ENCODE measurements at places on chromosomes 5 and 9.

DNA sequence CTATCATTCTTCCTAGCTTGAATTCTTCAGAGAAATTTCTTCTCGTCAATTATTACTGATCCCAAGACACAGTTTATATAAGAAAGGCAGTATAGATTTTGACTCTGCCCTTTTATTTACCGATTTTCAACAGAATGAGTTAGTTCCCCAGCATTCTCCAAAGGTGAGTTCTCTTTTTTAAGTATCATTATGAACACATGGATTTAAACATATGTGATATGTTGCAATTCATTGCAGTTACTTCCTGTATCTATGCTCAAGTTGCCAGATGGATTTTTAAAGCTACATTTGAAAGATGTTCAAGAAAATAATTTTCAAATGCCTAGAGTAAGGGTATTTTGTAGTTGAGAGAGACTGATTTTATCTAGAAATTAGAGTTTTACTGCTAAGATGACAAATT lies 8.4 kb downstream of the WDR41 start:
- no peak for DNase-seq

DNA sequence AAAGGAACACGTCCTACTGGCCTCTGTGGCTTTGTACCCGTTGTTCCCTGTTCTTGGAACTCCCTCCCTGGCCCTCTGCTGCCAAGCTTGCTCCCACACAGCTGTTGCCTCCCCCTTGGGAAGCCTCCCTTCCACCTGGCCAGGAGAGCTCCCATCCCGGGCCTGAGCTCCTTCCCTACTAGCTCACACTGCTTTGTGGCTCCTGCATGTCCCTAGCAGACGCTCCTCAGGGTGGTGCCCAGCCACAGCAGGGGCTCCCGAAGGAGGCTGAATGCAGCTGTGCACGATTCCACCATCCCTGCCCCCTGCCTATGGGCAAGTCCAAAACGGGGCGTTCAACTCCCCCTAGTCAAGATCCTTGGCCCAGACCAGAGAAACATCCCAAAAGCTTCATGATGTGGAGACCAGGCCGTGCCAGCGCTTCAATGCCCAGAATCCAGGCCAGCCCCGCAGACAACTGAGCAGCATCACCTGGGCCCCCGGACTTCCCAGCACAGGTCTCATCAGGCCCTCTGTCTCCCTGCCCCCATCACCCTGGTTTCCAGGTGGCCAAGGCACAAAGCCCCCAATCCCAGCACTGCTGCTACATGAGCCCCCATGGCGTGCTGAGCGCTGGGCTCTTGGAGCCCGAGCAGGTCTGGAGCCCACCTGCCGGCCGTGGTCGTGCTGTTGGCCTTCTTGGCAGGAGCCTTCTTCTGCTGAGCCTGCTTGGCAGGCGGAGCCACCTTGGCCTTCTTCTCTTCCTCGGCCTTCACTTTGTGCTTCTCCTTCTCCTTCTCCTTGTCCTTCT lies 14.3 kb downstream of the BRD3OS start:
- DNase-seq: no peak

GRCh38 chr9:20148416-20148815 lies 359.6 kb upstream of the SLC24A2 start:
- DNase-seq: no peak

DNA sequence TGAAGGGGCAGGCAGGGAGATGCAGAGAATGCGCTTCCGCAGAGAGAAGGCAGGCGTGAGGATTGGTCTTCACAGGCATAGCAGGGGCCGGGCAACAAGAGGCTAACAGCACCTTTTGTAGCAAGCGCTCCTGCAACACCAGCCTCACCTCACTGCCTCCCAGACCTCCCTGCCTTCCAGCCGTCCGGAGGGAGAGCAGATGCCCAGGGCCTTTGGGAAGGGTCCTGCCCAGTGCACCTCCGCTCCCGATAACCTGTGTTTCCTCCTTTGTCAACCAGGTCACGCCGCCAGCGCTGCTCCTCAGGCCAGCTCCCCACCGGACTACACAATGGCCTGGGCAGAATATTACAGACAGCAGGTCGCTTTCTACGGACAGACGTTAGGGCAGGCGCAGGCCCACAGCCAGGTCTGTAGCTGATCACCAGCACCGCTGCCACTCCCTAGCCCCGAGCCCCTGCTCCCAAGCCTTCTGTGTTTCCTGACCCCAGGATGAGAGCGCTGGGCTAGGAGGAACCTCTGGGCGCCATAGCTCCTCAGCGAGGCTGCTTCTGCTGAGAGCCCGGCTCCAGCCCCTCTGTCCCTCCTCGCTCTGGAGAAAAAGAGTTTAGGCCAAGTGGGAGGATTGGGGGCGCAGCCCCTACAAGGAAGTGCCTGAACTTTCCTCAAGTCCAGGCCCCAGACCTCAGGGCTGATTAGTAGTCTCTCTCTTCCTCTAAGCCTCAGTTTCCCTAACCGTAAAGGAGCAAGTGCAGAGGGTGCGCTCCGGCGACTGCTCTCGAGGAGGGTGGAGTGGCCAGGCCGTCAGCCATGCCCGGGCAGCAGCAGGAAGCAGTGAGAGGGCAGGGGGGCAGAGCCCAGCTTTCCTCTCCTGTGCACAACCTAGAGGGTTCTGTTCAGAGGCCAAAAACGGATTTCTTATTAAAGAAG lies 28.4 kb upstream of the PRDM12 start:
- no peak for DNase-seq

DNA sequence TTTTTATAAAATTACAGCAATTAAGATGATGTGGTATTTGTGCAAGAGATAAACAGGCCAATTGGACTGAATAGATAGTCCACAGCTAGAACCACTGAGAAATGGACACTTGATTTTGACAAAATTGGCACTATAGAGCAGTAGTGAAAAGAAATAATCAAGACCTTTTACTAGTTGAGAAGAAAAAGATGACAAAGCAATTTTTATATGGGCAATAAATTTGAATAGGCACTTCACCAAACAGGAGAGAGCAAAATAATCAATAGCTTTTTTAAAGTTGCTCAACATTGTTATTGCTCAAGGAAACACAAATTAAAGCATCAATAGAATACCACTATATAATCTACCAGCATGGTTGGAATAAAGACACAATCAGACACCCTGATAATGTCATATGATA lies 193.5 kb upstream of the FTMT start:
- DNase-seq: no peak

DNA sequence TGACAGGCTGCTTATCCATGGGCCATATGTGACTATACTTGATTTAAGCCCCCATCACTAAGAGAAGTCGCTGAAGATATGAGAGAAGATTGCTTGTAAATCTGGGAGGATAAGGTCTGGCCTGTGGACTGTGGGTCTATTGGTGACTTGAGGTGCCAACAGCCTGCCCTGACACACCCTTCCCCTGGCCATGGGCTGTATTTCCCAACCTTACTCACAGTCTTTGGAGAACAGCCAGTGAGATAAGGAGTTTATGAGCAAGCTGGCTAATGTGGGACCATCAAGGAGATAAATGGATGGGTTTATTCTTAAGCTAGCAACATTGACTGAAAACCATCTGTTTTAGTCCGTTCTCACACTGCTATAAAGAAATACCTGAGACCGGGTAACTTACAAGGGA lies 231.3 kb downstream of the ZSWIM6 start:
- no peak for DNase-seq

- DNase-seq: no peak
These were observed 72.0 kb downstream of the ACTBL2 start for GRCh38 chr5:57410374-57411320.

- peak; percentile 44 for DNase-seq
These were observed 68.7 kb downstream of the MARCHF3 start for GRCh38 chr5:126961702-126962101.

- DNase-seq: no peak
These were observed 2.6 kb upstream of the PBX3 start for GRCh38 chr9:125744616-125745015.

DNA sequence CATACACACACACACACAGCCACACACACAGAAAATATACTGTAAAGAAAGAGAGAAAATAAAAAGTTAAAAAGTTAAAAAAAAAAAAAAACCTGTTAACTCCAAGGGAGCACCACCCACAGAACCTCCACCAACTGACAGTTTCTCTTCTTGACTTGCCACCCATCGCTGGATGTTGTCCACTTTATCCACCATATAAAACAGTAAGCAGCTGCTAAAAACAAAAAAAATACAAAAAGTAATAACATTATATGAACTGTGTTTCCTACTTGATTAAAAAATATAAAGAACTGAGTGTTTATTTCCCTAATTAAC lies 1.2 kb downstream of the PURA start:
- DNase-seq: no peak

GRCh38 chr5:16536246-16536645 lies 70.6 kb upstream of the ZNF622 start:
- no peak for DNase-seq

DNA sequence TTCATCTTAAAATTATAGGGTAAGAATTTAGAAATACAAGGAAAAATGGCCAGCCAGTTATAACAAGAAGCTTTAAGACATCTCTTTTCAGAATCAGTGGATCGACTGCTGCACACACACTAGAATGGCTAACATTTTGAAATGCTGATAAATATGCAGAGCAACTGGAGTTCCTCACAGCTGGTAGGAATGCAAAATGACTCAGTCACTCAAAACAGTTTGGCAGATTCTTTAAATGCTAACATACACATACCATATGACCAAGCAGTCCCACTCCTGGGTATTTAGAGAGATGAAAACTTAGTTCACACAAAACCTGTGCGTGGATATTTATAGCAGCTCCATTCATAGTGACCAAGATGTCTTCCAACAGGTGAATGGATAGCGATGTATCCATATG lies 23.2 kb upstream of the PSAT1 start:
- no peak for DNase-seq

GRCh38 chr5:459562-460272 lies 16.7 kb downstream of the EXOC3 start:
- DNase-seq: no peak
